Airway epithelial cell (primary cell): ENCODE measurements at places on chromosomes 3 and 15. TPM values are rescaled to one million over a fixed set of nuclear protein-coding genes. Genes with fewer than 3 reads are reported as not detected.

CTXN2 gene
- not detected in 2 replicates for total RNA-seq

PIGX gene
- 24.9 and 27.0 TPM in 2 replicates for total RNA-seq

KBTBD13 gene
- not detected in 2 replicates for total RNA-seq

AGBL1 gene
- not detected in 2 replicates for total RNA-seq

ST6GAL1 gene
- 13.3 and 19.5 TPM in 2 replicates for total RNA-seq
